ENCODE measurements at places on chromosomes 13 and 19. TPM values are rescaled to one million over a fixed set of nuclear protein-coding genes. Genes with fewer than 3 reads are reported as not detected.

- no peaks in the 10 kb centered on the region for H3K36me3 ChIP-seq
- H3K4me1 ChIP-seq, result peaks cover 45% of the 10 kb centered on the region
- DNase-seq, result no peak
- H3K27ac ChIP-seq, result peak overlapping the region; percentile 89
- no peaks in the 10 kb centered on the region for H3K27me3 ChIP-seq
Observed at GRCh38 chr13:46554951-46555350, 2.0 kb downstream of the LRCH1 start.

ZNF223 gene
- 6.6 TPM for total RNA-seq

- no peaks in the 10 kb centered on the region for H3K27me3 ChIP-seq
- no peaks in the 10 kb centered on the region for H3K36me3 ChIP-seq
- peaks cover 27% of the 10 kb centered on the region for H3K4me1 ChIP-seq
- DNase-seq, result no peak
- peak overlapping the region; percentile 78 for H3K4me3 ChIP-seq
Observed at GRCh38 chr19:46411925-46412649, 1.3 kb downstream of the CCDC8 start.

OR7E24 gene
- total RNA-seq, result not detected

- H3K27me3 ChIP-seq, result no peaks in the 10 kb centered on the region
- H3K4me3 ChIP-seq, result no peak overlapping the region
- peaks cover 3% of the 10 kb centered on the region for H3K4me1 ChIP-seq
- H3K36me3 ChIP-seq, result peaks cover 11% of the 10 kb centered on the region
- no peak overlapping the region for H3K27ac ChIP-seq
- DNase-seq, result no peak
Observed at GRCh38 chr13:33101835-33102234, 85.6 kb downstream of the KL start.

DNA sequence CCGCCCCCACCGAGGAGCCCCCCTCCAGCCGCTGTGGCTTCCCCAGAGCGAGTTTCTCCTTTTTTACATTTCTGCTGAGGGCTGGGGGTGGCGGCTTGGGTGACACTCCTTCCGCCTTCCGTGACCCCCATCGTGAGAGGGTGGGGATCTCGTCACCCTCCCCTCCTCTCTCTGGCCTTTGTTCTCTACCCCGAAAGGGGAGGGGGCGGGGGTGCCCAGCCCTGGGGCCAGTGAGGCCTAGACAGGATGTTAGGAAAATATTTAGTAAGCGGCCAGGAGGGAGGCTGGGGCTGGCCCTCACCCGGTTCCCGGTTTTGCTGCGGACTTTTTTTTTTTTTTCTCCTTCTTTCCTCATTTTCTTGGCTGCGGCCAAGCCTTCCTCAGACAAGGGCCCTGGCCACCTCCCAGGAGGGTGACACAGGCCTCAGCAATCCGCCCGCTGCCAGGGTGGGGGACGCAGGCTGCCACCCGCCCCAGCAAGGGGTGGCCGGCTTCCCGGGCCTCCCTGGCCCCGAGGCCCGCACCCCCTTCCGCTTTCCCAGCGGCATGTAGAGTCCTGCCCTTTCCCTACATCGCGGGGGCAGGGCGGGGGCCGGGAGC lies 3.9 kb downstream of the MIDN start:
- DNase-seq, result peak; percentile 83
- H3K27ac ChIP-seq, result peak overlapping the region; percentile 99
- H3K36me3 ChIP-seq, result peaks cover 32% of the 10 kb centered on the region
- no peaks in the 10 kb centered on the region for H3K27me3 ChIP-seq
- H3K4me3 ChIP-seq, result peak overlapping the region; percentile 99

GRCh38 chr19:17687857-17688784 lies at the start of gene UNC13A:
Gene UNC13A (minus strand): TSS chr19:17688354. CDS start chr19:17688199, 155 bp downstream.
- peak within 1 kb of the TSS; percentile 63 for H3K4me3 ChIP-seq
- H3K36me3 ChIP-seq, result no peaks in the 10 kb centered on the region
- DNase-seq, result no peak
- H3K4me1 ChIP-seq, result peaks cover 11% of the 10 kb centered on the region
- H3K27me3 ChIP-seq, result peaks cover 7% of the 10 kb centered on the region

DGKH gene
- 37.8 TPM for total RNA-seq

Data from thoracic aorta (tissue), 2 donors.